ENCODE measurements at places on chromosomes 6 and 20.

- no peak for DNase-seq
Observed at GRCh38 chr20:58038123-58038654, 190.3 kb downstream of the ANKRD60 start.

- DNase-seq: no peak
Observed at GRCh38 chr6:26363882-26364701, 906 bp upstream of the BTN3A2 start.

- DNase-seq: no peak
Observed at GRCh38 chr6:2895072-2895471, 8.0 kb downstream of the SERPINB9 start.

DNA sequence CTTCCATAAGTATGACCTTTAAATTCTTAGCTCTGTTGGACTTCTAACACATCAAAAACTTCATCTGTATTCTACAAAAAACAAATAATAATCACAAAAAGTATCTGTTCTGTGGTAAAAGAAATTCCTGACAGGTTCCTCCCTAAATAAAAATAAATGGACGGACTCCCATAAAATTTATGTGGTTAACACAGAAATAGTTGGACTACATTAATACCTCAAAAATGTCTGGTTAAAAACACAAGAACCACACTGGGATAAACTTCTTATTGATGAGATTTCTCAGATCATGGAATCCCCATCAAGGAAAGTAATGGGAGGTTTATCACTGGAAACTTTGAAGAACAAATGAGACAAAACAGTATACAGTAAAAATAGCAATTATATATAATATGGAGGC is 172.4 kb downstream of the MOXD1 start:
- DNase-seq: no peak

- no peak for DNase-seq
Observed at GRCh38 chr6:36682328-36683144, 4.0 kb downstream of the CDKN1A start.

- no peak for DNase-seq
Observed at GRCh38 chr20:43955062-43955749, 40.6 kb downstream of the TOX2 start.

DNA sequence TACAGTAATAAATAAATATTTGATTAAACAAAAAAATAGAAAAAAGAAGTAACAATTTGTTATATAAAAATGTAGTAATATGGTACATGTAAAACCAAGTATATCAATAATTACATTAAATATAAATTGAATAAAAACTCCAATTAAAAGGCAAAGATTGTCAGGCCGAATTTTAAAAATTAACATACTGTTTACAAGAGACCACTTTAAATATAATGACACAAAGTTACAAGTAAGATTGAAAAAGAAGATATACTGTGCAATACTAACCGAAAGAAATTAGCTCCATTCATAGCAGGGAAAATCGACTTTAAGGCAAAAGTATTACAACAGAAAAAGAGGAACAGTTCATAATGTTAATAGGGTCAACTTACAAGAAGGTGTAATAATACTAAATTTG is 571.5 kb upstream of the ARID1B start:
- DNase-seq: no peak

- DNase-seq: no peak
Observed at GRCh38 chr6:168188369-168189199, 109.6 kb upstream of the FRMD1 start.

- DNase-seq: no peak
Observed at GRCh38 chr20:45114465-45115385, at the start of gene WFDC5. Gene WFDC5 (minus strand): TSS chr20:45115174. CDS start chr20:45115083, 91 bp downstream.

- no peak for DNase-seq
Observed at GRCh38 chr6:71499667-71500066, 211.1 kb downstream of the OGFRL1 start.

DNA sequence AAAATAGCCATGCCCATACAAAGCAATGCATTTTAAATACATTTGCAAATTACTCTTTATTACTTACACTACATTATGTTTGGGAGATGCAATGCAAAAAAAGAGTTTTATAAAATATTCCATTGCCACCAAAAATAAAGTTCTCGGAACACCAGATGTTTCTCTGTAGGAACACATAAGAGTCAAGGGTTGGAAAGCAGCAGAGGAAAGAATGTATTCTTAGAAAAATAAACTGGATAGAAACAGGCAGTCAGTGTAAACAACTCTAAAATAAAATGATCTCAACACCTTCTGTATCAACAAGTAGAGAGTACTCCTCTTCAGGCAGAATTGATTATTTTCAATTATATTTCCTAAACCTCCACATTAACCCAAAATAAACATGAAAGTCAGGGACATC is 28.1 kb downstream of the KIF13A start:
- DNase-seq: no peak

DNA sequence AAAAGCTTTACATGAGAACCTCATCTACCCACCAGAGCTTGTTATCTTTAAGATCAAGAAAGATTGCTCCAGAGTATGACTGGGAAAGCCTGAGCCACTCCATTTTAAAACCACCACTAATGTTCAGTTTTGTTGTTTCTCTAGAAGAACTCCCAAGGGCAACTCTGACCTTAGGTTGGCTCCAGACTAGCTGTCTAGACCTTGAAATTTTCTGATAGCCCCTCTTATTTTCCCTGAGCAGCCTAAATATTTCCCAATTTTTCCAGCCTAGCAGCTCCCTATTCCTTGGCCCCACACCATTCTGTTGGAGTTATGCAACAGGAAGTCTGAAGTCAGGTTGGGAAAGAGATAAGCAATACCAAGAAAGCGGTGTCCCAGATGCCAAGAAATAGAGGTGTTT is 84.6 kb upstream of the TCF21 start:
- no peak for DNase-seq

DNA sequence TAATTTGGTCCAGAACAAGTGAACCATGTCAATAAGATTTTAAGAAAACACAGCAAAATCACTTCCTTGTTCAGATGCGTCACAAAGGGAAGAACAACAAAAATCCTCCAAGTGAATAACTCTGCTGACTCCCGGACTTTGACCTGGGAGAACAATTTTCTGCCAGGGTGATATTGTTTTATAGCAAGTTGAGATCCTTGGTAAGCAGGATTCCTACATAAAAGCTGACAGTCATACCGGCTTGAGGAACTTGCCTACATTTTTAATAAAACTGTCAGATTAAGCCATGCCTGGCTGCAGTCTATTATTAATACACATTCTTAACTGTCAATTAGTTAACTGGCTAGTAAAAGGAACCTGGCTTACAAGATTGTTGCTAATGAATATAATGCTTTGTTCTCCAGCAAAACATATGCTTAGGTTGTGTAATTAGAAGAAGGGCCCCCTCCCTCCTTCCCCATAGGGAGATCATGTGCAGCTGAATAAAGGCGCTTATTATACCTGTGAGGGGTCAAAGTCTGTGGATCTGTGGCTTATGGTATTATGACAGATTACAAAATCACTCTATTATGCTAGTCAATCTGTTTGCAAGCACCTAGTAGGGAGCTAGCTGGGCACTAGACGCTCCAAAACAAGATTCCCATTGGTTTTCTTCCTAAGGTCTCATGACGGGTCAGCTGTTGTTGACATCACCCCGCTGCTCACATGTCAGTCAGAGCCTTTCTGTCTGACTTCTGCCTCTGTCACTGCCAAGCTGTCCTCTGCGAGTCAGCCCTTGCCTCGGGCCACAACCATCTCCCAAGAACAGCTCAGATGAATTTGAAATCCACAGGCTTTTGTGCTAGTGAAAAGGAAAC is 44.6 kb upstream of the SEC63 start:
- no peak for DNase-seq

GRCh38 chr20:36796117-36796516 is 22.6 kb upstream of the DSN1 start:
- no peak for DNase-seq

- DNase-seq: no peak
Observed at GRCh38 chr6:115137910-115138309, 795.1 kb upstream of the HS3ST5 start.

DNA sequence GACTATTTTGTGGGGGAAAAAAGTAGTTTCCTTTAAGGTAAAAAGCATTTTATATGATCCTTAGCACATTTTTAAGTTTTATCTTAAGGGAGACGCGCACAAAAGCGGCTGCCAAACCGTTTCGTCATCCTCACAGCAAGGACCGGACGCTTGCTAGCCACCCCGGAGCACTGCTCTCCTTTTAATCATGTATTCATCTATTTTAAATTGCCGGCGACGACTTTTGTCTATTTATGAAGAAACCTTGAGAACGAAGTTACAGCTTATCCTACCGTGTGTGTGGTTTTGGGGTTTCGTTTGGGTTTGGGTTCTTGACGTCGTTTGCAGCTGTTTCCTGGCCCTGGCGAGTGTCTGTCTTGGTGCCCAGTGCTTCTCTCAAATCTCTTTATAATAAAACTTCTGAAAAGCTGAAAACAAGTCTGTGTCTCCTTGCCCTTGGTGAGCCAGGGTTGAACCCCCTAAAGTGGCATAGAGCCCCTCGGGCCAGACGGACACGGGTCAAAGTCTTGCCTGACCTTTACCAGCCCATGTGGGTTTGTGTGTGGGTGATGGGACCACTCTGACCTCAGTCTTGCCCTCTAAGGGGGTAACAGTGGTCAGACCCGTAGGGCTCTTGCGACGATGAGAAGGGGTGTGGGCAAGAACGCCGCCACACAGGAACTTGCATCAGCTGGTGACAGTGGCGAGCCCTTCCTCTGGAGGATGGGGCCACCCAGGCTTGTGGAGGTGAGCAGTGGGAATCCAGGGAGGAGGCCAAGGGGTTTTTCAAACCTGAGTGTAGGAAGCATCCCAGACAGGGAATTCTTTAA is 117.6 kb downstream of the JPH2 start:
- no peak for DNase-seq

DNA sequence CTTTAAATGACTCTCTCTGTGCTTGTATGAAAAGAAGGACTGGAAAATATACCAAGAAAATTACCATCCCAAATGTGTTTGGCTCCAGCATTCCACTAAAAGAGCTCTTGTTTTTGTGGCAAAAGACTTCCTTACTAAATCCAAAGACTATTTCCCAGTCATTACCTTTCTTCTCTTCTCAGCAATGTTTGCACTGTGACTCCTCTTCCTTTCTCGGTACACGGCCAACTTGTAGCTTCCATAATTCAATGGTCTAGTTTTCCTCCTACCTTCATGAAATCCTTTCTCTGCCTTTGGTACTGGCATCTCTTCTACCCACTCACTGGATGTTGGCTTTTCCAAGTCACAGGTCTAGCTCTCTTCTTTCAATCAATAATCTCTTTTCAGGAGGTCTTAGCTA is 568.5 kb upstream of the JAG1 start:
- DNase-seq: no peak

DNA sequence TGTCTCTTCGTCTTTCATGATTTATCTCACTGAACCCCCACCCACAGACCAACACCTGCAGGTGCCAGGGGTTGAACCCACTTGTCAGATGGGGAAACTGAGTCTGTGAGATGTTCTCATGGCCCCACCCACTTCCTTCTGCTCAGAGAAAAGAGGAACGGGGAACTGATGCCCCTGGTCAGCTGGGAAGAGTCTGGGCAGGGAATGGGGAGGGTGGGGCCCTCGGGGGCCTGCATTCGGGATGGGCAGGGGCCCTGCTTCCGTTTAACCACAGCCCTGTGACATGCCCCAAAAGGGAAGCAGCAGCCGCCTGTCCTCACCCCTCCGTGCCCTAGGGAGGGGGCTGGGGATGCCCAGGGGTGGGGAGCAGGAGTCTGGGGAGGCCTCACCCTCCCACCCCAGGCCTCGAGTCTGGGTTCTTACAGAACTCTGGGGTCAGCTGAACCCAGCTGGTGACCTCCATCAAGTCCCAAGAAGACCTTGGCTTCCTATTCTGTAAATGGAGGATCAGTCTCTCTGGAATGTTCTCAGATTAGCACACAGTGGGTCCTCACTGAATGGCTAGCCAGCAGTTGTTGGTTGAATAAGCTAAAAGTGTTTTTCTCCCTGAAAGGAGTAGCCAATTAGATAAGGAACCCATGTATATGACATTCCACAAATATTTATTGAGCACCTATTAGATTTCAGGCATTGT is 81.5 kb downstream of the CEBPB start:
- DNase-seq: no peak

- no peak for DNase-seq
Observed at GRCh38 chr20:4261333-4262284, 246.3 kb upstream of the RNF24 start.

- no peak for DNase-seq
Observed at GRCh38 chr6:169725125-169726048, 1.1 kb upstream of the PHF10 start.

GRCh38 chr6:43052842-43053544 is 658 bp downstream of the CUL7 start:
- DNase-seq: no peak

- DNase-seq: no peak
Observed at GRCh38 chr6:126195625-126196236, 144.2 kb upstream of the CENPW start.

GRCh38 chr6:137099689-137100403 is 55.1 kb upstream of the IL20RA start:
- DNase-seq: no peak

- no peak for DNase-seq
Observed at GRCh38 chr6:49463612-49463967, 420 bp downstream of the CENPQ start.

- no peak for DNase-seq
Observed at GRCh38 chr20:8512003-8512402, 379.9 kb downstream of the PLCB1 start.

DNA sequence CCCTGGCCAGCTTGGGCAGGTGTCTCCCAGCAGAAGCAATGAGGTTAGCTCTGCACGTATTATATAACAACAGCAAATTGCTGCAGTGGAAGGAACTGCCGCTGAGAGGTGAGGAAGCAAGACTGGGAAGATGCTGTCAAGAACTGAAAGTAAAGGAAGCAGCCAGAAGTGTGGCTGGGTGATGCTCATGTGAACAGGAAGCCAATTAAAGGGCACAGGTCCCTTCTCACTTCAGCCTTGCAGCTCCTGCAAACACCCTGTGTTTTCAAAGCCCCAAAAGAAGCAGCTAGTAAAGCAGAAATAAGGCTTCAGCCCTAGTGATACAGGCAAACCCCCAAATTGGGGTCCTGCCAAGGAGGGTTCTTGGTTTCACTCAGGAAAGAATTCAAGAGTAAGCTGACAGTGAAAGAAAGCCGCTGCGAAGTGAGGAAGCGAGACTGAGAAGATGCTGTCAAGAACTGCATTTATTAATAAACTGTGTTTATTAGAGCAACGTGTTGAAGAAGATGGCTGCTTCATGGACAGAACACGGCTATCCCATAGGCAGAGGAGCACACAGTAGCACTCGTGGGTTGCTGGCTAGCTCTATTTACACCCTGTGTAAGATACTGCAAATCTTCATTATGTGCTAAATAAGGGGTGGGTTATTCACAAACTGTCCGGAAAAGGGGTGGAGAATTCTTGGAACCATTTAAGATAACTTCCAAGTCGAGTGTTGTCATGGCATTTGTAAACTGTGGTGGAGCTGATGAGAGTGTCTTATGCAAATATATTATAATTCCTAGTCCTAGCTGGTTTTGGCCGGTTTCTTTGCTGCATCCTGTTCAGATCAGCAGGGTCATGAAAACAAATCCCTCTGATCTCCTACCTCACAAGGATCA is 152.2 kb downstream of the LINC00237 start:
- no peak for DNase-seq

- DNase-seq: no peak
Observed at GRCh38 chr20:9999645-10000044, 35.1 kb upstream of the ANKEF1 start.

Data from activated naive CD4-positive, alpha-beta T cell (primary cell).